ENCODE measurements at places on chromosomes 16 and 17.

DNA sequence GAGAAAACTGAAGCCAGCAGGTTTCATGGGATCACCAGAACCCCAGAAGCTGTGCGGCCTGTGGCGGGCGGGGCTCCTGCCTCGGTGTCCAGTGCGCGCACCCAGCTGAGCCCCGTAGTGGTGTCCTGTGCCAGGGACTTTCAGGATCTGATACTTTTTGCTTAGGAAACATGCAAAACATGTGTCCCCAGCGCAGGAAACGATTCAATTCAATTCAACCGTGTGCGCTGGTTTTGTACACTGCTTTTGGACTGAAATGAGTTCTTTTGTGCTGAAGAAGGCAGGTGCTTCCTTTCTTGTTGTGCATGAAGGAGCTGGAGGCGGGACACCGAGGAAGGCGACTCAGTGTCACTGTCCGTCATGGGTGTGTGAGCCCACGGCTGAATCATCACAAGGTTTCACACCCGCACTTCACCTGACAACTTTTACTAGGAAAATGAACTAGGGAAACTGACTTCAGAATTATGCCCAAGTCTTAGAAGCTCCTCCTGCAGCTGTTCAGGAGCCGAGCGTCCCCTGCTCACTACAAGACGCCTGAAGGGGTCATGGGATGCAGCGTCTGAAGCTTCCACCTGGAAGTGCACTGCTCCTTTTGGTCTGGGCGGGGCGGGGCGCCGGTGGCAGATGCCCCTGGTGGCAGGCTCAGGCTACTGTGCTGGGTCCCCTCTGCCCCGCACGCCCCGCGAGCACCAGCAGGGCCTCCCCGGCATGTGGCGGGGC is 31.4 kb upstream of the ZNF750 start:
- no peak for DNase-seq

DNA sequence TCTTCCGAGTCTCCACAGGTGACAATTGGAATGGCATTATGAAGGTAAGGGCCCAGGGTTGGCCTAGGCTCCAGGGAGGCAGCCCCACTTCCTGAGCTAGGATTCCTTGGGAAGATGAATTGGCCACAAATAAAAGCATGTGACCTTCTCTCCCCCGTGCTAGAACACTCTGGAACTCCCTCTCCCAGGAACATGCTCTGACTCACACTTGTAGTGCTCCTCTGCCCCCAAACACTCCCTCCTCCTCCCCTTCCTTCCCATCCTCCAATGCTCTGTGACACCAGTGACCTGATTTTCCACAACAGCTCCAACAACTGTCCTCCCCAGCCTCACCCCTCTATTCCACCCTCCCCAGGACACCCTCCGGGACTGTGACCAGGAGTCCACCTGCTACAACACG is 16.4 kb upstream of the ABCC3 start:
- no peak for DNase-seq

DNA sequence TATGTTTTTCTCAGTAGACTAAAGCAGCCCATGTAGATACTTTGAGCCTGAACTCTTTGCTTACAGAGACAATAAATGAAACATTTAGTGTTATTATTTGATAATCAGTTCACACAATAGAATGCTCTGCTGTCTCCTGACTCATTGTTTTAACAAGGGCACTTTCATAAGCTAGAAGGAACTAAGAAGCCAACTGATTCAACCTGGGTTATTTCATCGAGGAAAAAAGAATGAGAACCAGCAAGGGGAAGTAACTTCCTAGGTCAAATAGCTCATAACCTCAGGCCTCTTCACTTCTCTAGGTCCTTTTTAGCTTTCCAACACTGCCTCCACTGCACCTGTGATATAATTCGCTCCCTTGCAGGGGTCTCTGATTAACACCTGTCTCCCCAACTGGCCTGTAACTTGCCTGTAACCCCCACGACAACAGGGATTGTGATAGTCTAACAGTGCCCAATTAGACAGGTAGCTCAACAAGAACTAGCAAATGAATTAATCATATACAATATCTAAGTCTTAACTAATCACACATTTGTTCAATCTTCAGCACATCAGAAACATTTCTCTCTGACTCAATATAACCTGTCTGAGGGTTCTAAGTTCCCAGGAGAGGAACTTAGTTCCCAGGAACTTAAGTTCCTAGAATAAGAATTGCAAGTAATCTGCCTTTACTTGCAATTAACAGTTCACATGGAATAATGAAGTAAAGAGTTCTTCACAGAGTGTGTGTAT is 34.8 kb downstream of the RFFL start:
- no peak for DNase-seq

DNA sequence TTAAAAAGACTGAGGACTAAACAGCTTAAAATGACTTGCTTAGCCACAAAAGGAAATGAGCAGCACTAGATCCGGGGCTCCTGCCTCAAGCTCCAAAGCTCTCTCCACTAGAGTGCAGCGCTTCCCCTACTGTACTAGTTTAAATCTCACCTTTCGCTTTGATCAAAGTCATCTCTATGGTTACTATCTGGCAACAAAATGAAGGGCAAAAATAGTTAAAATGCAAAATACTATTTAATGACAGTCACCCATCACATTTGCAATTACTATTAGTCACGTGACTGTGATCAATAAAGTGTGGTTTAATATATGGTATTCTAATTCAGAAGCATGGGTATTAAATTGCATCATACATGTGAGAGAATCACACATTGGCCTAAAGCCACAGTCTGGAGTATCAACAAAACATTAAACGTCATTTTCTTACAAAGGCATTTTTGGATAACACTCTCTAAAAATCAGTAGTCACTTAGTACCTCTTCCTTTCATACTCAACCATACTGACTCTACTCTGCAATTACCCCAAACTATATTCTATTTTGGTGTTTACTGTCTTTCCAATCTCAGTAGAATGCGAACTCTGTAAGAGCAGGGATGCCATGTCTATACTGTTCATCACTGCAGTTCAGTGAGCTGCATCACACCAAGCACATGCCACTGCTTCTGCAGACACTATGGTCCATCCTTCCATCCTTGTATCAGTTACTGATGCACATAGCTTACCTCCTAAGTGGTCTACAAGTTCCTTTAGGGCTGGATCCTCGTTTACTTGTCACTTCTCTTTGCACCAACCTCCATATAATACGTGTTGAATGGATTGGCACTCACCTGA is 6.2 kb downstream of the PSMD12 start:
- no peak for DNase-seq

DNA sequence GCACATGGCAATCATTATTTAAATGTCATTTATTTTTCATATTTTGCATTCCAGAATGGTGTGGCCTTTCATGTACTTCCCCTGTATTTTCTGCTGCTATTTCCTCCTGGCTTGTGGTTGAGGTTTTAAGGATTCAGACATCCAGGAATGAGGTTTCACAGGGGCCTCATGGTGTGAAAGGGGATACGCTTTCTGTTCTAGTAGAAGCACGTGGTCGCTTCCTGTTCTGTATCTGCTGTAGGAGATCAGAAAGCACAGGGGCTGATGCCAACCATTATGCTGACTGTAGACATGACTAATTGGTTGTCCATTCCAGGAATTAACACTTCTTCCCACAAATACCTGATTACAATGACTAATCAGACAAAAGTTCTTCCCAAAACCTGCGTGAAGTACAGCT is 405.9 kb downstream of the SHISA9 start:
- no peak for DNase-seq

DNA sequence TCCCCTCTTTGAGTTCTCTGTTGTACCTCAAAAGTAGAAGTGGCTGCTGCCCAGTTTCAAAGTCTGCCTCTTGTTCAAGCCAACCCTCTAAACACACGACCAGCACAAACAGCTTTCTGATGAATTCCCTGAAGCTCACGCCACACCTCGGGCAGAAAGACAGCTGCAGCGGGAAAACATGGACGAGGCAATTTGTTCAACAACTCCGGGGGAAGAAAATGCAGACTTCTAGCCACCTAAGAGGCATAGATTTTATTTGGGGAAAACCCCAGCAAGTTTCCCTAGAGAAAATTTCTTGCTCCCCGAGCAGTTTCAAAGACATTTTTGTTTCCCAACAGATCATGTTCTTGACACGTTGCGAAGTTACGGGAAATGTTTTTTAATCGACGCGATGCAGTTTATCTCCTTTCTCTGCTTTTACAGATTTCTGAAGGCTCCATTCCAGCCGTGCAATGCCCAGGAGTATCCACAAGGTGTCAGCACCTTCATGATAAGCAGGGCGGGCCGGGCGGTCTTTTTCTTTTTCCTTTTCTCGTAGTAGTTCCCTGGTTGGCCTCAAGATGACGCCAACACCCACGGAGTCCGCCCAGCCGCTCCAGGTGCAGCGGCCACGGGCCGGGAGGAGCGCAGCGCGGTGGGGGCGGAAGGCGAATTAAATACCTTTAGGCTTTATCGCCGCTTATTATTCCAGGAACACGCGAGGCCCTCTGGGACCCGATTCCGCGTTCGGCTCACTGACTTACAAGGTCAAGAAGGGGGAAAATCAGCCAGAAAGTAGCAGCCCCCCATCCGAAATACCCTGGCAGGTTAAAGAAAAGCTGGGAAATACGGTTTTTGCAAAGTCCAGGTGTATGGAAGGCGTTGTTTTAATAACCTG is 2.9 kb upstream of the FOXC2 start:
- peak; percentile 95 for DNase-seq

DNA sequence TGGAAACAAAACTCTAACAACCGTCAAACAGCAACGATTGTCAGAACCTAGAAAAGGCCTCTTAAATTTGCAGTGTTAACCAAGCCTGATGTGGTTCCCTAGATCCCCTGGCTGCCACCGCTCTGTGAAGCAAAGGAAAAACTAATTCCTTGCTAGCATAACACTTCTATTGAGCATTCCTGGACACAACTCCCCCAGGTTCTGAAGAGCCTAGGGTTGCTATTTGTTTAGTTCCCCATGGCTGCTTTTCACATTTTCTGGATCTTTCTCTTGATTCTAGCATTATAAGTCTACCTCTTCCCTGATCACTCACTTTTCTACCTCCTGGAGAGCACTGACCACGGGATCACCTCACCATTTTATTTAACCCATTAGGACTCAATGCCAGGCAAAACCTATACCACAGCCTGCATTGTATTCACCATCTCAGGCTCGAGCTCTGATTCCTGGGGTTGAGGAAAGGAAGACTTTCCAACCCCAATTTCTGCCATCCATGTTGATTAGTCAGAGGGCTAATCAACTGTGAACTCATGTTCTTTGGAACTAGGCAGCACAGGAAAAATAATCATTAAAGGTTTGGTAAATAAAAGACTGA is 692 bp upstream of the KCNJ16 start:
- DNase-seq: no peak
